ENCODE measurements at places on chromosomes 16 and 17.

GRCh38 chr17:78526231-78527025 is 50.8 kb downstream of the DNAH17 start:
- no peak for DNase-seq

DNA sequence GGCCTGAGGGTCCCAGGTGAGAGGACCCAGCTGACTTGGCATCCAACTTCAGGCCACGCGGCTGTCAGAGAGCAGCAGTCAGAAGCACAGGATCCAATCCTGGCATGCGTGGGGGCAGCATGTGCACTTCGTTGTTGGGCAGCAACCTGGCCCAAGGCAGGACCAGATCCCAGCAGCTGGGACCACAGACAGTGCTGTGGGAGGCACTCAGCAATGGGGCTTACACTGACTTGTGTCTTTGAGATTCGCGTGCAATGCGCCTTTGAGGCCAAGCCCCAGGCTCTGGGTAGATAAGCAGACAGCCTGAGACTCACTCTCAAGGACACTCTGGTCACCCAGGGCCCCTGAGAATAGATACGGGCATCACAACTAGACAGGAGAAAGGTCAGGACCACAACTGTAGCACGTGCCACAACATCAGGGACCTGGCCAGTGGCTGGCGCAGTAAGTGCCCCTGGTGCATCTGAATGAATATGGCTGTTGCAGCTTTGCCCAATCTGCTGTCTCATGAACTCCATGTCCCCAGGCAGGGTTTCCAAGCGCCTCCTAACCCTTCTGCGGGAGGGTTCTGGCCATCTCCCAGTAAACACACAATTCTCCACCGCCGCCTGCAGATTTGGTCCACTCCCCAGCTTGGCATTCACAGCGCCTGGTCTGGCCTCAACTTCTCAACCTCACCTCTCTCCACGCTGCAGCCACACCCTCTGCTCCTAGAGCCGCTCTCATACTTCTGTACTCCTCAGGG is 3.2 kb downstream of the PAM16 start:
- no peak for DNase-seq

DNA sequence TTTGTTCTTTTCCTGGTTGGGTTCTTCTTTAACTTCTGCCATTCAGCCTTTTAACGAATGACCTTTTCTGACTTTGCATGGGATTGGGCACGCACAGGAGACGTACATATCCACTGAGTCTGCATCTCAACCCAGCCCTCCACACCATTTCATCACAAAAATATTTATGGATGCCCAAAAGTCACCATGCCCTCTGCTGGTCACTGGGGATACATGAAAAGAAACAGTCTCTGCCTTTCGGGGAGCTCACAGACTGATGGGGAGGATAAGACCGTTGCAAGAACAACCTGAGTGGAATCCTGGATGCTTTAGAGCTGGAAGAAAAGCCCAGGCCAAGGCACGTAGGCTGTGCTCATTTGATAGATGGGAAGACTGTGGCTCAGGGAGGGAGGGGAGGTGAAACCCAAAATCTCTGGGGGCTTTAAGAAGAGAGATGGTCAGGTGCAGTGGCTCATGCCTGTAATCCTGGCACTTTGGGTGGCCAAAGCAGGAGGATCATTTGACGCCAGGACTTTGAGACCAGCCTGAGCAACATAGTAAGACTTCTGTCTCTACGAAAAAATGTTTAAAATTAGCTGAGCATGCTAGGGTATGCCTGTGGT is 7.9 kb upstream of the MT2A start:
- DNase-seq = peak; percentile 75

DNA sequence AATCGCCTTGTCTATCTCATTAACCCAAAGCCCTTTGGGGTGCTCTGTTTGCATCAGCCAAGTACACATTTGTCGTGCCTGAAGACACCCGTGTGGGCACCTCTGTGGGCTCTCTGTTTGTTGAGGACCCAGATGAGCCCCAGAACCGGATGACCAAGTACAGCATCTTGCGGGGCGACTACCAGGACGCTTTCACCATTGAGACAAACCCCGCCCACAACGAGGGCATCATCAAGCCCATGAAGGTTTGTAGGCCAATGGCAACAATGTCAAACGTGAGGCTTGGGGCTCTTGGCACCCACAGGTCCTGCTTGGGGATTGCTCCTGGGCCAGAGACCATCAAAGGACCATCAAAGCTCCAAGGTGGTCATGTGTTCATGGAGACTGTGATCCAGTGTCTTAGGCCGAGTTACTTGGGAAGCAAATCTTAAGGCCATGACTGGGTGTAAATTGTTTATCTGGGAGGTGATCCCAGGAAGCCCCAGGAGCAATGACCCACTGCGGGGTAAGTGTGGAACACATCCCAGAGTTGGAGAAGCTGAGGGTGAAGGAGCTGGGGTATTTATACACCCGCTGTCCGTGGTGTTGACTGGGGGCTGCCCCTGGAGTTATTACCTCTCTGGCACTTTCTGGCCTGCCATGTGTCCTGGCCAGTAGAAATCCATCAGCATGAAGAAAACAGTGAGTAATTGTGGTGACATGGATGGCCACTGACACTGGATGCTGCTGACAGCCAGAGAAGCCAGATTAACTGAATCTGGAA is 24.0 kb downstream of the CDH5 start:
- DNase-seq = no peak

GRCh38 chr16:80899809-80900592 is 95.6 kb upstream of the CDYL2 start:
- peak; percentile 24 for DNase-seq

GRCh38 chr17:42248351-42249179 is 27.6 kb downstream of the STAT5B start:
- DNase-seq = peak; percentile 73

DNA sequence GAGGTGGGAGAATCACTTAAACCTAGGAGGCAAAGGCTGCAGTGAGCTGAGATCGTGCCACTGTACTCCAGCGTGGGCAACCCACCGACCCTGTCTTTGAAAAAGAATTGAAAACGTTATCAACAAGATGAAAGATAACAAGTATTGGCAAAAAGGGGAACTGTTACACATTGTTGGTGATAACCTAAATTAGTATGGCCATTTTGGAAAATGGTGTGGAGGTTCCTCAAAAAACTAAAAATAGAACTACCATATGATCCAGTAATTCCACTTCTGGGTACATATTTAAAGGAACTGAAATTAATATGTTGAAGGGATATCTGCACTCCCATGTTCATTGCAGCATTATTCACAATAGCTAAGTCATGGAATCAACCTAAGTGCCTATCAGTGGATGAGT is 61.0 kb downstream of the ABHD15 start:
- no peak for DNase-seq

DNA sequence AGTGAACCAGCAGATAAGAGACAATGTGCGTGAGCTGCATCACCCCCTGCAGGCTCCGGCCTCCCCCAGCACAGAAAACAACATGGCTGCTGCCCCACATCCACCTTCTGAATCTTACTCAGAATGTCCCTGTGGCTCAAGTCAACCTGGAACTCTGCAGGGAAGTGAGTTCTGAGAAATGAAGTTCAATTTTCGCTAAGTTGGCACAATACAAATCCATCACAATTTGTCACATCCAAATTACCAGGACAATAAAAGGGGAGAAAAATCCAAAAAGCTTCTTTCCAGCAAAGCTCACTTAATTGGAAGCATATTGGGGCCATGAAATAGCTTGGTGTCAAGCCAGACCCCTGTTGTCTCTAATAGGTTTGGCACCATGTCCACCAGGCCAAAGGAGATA is 38.1 kb downstream of the CLEC19A start:
- no peak for DNase-seq

DNA sequence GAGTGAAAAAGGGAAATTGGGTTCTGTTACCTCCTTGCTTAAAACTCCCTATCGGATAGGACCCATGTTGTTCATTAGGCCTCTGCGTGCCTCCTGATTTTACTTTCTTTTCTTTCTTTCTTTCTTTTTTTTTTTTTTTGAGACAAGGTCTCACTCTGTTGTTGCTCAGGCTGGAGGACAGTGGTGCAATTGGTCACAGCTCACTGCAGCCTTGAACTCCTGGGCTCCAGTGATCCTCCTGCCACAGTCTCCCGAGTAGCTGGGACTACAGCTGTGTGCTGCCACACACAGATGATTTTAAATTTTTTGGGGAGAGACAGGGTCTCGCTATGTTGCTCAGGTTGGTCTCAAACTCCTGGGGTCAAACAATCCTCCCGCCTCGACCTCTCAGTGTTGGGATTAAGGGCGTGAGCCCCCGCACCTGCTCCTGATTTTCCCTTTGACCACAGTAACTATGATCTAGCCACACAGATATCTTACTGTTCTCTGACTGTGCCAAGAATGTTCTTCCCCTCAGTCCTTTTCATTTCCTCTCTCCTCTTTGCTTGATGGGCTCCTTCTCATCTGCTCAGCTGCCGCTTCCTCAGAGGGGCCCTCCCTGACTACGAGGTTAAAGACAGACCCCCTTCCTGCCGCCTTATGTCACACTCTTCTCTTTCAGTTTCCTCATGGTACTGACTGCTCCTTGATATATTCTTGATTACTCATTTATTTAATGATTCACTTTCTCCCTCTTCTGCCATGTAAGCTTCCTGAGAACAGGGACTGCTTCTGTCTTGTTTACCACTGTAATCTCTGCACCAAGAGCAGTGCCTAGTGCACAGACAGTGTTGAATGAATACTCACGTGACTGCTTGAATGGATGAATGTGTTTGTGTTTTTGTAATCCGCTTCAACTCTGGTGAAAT is 44.3 kb downstream of the LCMT1 start:
- DNase-seq = no peak

DNA sequence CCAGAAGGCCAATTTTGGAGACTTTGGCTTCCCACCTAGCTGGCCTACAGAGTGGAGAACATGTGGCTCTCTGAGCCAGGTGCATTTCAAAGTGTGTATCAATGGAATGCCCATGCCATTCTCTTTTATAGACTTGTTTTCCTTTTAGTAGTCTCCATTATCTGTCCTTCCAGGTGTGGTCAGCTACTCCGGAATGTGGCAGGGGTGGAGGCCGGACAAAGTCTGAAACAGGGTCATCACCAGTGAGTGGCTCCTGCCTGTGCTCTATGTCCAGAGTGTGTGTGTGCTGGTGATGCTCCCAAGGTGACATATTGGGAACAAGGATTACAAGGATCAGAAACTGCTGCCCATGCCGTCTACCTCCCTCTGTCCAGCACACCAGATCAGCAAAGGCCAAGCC is 3.8 kb upstream of the TMEM220 start:
- DNase-seq = no peak

All from GM03348 (cell line).